ENCODE measurements at places on chromosomes 5 and 9.

- no peak for DNase-seq
These were observed 18.7 kb downstream of the HSD17B4 start for GRCh38 chr5:119470851-119471451.

DNA sequence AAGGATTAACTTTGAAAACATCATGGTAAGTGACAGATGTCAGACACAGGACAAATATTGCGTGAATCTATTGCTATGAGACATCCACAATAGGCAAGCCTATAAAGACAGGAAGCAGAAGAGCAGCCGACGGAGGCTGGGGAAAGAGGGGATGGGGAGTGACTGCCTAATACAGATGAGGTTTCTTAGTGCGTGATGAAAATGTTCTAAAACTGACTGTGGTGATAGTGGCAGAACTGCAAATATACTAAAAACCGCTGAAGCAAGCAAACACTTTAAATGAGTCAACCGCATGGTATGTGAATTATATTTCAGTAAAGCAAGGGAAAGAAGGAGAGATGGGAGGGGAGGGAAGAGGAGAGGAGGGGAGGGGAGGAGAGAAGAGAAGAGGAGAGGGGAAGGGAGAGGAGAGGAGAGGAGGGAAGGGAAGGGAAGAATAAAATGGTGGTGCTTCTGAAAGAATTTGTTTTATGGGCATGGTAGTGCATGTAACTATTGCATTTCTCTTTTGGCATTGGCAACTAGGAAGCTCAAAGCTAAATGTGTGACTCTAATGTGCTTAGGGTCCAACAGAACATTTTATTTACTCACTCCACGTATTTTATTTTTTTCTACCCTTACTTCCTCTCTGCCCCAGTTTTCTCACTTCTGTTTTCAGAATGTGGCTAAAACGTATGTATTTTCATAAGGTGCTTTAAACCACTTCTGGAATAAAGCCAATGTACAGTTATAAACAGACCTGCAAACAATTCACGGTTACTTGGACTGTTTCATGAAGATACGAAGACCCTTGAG lies 21.3 kb downstream of the AKNA start:
- no peak for DNase-seq

- DNase-seq, result no peak
These were observed 458.5 kb downstream of the RAB3C start for GRCh38 chr5:59041355-59041754.

- no peak for DNase-seq
These were observed 380.1 kb upstream of the TUSC1 start for GRCh38 chr9:26058111-26058895.

- no peak for DNase-seq
These were observed 1116.0 kb upstream of the SEMA6A start for GRCh38 chr5:117690612-117691011.

- DNase-seq, result no peak
These were observed 3.5 kb downstream of the CRB2 start for GRCh38 chr9:123359546-123359945.

GRCh38 chr5:118597543-118597942 lies 390.8 kb downstream of the DTWD2 start:
- no peak for DNase-seq

Data from hypothalamus (tissue), 51 donors.